ENCODE measurements at places on chromosomes 12 and 14.
A peak's percentile ranks its signal among the peaks of the same experiment; 100 is the strongest.

DNA sequence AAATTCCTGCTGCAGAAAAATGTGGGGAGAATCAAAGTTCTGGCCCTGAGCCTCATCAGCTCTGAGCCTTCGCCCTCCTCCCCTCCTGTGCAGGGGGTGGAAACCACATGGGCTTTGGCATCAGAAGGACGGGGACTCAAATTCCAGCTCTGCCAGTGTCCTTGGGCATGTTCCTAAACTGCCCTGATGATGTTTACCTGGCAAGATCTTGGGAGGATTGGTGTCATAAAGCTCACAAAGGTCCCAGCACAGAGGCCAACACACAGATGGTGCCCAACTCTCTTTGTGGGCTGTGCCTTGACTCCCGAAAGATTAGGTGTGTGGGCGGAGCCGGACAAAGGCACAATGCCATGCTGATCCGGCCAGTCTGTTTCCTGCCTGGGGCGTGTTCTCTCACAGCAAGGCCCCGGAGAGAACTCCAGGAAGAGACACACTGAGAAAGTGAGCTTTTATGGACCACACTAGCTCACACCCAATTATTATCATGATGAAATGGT is 20.5 kb upstream of the CLMN start:
- DNase-seq, result no peak

GRCh38 chr12:52945389-52946232 is 3.3 kb upstream of the KRT18 start:
- no peak for DNase-seq

GRCh38 chr14:92263681-92264080 is 59.3 kb upstream of the SLC24A4 start:
- no peak for DNase-seq

- no peak for DNase-seq
Observed at GRCh38 chr12:13425766-13426165, 229.2 kb downstream of the EMP1 start.

GRCh38 chr14:91283666-91284065 is 39.2 kb upstream of the GPR68 start:
- no peak for DNase-seq

- DNase-seq, result no peak
Observed at GRCh38 chr12:62268956-62269355, 8.8 kb downstream of the USP15 start.

- DNase-seq, result peak; percentile 9
Observed at GRCh38 chr12:96500693-96501092, 11.3 kb downstream of the CFAP54 start.

- DNase-seq, result no peak
Observed at GRCh38 chr12:90896164-90896563, 58.8 kb downstream of the CCER1 start.

GRCh38 chr14:36066636-36067035 is 109.9 kb downstream of the PTCSC3 start:
- DNase-seq, result no peak

- DNase-seq, result no peak
Observed at GRCh38 chr12:18570543-18570942, 167.3 kb downstream of the PLCZ1 start.

DNA sequence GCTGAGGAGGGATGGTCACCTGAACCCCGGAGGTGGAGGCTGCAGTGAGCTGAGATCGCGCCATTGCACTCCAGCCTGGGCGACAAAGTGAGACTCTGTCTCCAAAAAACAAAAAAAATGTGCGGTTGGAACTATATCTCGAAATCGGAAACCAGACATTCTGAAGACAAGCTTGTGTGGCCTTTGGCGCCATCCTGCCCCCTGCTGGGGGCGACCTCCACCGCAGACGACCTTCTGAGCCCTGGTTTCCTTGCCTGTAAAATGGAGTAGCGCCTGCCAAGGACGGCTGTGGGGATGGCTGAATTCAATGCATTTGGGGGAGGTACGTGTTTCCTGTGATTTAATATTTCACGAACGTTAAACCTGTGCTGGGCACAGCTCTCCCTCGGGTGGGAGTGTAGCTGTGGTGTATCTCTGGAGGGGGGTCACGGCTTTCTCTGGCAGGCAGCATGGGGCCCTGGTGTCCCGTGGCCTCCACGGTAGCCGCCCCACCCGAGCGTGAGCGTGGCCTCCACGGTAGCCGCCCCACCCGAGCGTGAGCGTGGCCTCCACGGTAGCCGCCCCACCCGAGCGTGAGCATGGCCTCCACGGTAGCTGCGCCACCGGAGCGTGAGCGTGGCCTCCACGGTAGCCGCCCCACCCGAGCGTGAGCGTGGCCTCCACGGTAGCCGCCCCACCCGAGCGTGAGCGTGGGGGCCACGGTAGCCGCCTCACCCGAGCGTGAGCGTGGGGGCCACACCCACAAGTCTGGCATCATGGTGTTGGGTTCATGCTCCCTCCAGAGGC is 55.3 kb downstream of the LRCOL1 start:
- DNase-seq, result peak; percentile 19

DNA sequence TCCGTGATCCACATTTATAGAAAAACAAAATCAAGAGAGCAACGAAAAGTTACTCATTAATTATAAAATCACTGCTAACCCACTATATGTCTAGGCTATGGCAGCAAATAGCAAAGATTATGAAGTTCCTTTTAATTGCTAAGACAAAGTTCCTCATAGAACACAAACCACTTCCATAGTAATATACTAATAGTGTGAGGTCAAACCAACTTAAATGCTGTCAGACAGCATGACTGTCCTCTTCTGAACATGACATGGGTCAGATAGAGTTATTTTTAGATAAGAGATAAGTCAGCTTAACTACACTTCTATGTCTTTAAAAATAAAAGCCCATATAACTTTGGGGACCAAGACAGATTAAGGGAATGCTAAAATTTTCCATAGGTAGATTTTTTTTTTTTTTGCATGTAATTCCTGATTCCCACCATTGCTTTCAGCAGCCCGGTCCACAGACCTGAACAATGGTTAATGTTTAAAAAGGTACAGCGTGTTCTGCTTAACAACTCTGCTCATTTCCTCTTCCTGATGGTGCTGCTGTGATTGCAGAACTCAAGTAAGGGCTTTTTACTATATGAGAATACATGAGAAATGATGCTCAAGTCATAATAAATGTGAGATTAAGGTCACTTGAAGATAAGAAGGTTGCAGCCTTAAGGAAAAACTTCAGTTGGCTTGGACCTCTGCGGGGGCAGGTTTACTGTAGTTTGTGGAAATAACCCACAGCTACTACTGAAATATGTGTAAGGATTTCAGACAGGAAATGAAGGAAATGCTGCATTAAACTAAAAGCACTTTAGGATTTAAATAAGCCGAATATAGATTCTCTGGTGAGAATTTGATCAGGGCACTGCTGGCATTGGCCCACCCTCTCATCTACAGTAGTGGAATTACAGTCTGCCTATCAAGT is 37.7 kb upstream of the DUSP6 start:
- DNase-seq, result no peak

GRCh38 chr14:28762955-28763326 is 3.6 kb upstream of the FOXG1 start:
- no peak for DNase-seq

DNA sequence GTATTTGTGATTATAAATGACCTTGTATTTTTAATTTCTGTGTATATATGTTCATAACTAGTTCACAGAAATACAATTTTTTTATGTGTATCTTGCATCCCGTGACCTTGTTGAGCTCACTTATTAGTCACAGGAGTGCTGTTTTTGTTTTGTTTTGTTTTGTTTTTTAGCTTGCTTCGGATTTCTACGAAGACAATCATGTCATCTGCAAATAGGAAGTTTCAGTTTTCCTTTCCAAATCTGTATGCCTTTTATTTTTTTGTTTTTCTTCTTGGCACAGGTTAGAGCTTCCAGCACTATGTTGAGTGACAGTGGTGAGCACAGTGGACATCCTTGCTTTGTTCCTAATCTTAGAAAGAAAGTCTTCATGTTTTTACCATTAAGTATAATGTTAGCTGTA is 229.2 kb upstream of the GARIN6 start:
- no peak for DNase-seq

DNA sequence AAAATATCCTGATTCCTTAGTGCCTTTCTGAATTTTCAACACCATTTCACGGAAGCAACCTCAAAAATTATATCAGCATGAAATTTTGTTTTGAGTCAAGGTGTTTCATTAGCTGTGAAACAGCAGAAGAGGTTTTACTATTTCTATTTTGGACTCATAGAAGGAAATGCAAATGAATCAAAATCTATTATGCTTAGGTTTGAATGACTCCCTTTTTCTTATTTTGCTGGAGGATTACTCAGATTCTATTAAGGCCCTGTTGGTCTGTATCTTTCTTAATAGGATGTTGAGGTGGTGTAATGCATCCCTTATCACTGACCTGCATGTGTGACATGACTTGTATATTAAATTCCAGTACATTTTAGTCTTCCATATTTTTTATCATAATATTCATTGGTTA is 165.8 kb downstream of the TMTC2 start:
- DNase-seq, result no peak

DNA sequence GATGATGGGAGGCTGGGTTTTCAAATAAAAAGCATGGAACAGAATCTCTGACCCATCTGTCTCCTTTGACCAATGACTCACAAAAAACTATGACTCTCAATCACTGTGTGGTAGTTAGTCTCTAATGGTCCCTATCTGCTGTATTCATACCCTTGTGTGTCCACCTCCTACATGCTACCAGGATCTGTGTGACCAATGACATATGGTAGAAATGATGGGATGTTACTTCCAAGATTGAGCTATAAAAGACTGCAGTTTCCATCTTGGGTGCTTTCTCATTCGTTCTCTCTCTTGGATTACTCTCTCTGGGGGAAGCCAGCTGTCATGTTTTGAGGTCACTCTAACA is 144.7 kb upstream of the BTG1 start:
- no peak for DNase-seq

GRCh38 chr12:263574-263973 is 938 bp upstream of the SLC6A13 start:
- no peak for DNase-seq

Measured in CD4-positive, alpha-beta T cell treated with Interleukin-6 for 4 hours (primary cell).